ENCODE measurements at places on chromosomes 3 and 15. TPM values are rescaled to one million over a fixed set of nuclear protein-coding genes. Genes with fewer than 3 reads are reported as not detected.

DNA sequence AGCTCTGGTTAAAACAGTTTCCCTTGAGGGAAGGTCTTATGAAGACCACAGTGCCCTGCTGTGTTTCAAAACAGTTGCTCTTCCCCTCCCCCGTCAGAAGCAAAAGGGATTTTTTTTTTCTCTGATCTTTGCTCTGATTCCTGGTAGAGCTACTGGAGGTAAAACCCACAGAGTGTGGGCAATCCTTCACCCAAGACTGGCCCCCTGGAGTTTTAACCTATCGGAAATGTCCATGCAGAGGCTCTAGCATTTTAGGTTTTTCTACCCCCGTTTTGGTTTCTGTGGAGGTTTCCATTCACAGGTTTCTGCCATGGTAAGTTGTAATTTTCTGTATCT lies 27.7 kb downstream of the GRM2 start:
- H3K4me3 ChIP-seq = no peak overlapping the region
- no peaks in the 10 kb centered on the region for H3K4me1 ChIP-seq
- no peak overlapping the region for H3K27ac ChIP-seq
- peaks cover 35% of the 10 kb centered on the region for H3K27me3 ChIP-seq
- DNase-seq = no peak
- no peaks in the 10 kb centered on the region for H3K36me3 ChIP-seq

DNA sequence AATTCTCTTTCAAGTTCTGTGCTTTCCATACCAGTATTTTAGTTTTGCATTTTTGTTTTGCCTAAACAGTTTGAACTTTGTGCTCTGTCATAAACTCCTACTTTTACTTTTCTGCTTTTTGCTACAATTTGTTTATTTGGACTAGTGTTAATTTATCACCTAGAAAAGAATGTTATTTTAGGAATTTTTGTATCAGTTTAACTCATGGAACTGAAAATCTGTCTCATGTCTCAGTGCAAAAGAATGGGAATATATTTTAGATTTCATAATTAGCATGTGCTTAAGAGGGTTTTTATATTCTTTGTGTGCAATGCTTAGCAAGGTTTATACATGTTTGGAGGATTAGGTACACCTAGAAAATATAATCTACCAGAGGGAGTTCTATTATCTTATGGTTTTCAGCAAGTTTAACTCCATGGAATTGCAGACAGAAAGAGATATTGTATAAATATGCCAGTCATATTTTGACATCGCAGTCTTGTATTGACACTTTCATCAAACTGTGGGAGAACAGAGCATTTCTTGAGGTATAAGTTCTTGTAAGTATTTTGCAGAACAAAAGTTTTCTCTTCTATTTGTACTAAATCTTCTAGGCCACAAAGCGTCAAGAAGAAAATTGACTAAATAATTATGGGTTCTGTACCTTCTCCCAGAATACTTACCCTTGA lies 409.9 kb downstream of the RBMS3 start:
- no peaks in the 10 kb centered on the region for H3K27me3 ChIP-seq
- no peaks in the 10 kb centered on the region for H3K36me3 ChIP-seq
- DNase-seq = no peak
- H3K4me1 ChIP-seq = peaks cover 74% of the 10 kb centered on the region
- no peak overlapping the region for H3K4me3 ChIP-seq
- H3K27ac ChIP-seq = peak overlapping the region; percentile 68

GRCh38 chr3:69411346-69411745 lies 25.5 kb upstream of the FRMD4B start:
- H3K27ac ChIP-seq = no peak overlapping the region
- H3K4me1 ChIP-seq = peaks cover 8% of the 10 kb centered on the region
- H3K36me3 ChIP-seq = no peaks in the 10 kb centered on the region
- DNase-seq = no peak

Gene ACP3
- total RNA-seq = 27.8 TPM

- H3K36me3 ChIP-seq = no peaks in the 10 kb centered on the region
- H3K27me3 ChIP-seq = no peaks in the 10 kb centered on the region
- peak overlapping the region; percentile 87 for H3K27ac ChIP-seq
- no peak overlapping the region for H3K4me3 ChIP-seq
- H3K4me1 ChIP-seq = peaks cover 46% of the 10 kb centered on the region
Observed at GRCh38 chr3:119352034-119352609, 57.9 kb downstream of the ARHGAP31 start.

DNA sequence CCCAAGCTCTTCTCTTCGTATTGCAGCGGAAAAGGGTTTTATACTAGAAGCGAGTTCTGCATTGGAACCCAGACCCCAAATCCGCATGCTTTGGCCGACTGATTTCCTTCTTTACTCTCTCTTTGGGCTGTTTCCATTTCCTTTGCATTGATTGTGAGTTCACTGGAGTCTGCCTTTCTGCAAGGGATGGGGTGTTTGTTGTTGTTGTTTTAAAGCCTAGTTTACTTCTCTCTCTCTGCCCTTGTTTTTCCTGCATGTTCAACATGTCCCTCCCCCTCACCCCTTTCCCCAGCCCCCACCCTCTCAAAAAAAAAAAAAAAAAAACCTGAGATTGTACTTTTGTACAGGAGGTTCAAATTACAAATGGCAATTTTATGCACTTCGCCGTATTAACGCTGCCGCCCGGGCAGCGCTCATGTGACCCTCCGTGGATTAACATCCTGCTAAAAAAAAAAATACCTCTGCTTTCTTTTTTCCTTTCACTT lies 2.2 kb downstream of the NR2F2 start:
- peaks cover 41% of the 10 kb centered on the region for H3K36me3 ChIP-seq
- peaks cover 59% of the 10 kb centered on the region for H3K4me1 ChIP-seq
- H3K4me3 ChIP-seq = peak overlapping the region; percentile 89

Gene GP9
- not detected for total RNA-seq

Gene GOLGA6B
- 0.18 TPM for total RNA-seq

Gene GTPBP8
- total RNA-seq = 29.6 TPM

Gene SCAP
- total RNA-seq = 113 TPM

All from mesothelial cell of epicardium (in vitro differentiated cells).